ENCODE measurements at places on chromosomes 2 and 18. TPM values are rescaled to one million over a fixed set of nuclear protein-coding genes. Genes with fewer than 3 reads are reported as not detected.

- DNase-seq: no peak
These were observed 17.8 kb upstream of the MATN3 start for GRCh38 chr2:20030224-20030623.

GRCh38 chr18:58303363-58303762, 259.3 kb downstream of the NEDD4L start:
- DNase-seq: no peak

DNA sequence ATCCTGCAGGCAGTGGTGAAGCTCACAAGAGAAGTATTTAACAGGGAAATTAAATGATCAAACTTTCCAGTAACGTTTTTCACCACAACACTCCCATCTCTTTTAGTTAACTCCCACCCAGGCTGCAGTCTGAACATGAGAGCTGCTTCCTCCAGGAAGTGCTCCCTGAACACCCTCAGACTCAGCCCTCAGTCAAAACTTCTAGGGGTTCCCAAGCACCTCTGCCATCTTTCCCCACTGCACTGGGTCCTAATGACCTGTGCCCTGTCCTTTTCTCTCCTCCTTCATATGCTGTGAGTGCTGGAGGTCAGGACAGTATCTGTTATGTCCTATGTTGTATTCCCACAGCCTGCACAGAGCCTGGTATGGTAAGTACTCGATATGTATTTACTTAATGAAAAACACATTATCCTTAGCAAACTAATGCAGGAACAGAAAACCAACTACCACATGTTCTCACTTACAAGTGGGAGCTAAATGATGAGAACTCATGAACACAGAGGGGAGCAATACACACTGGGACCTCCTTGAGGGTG, 49.2 kb upstream of the ASPRV1 start:
- DNase-seq: no peak

GRCh38 chr2:106638580-106638979, 151.4 kb downstream of the CD8B2 start:
- DNase-seq: no peak

DNA sequence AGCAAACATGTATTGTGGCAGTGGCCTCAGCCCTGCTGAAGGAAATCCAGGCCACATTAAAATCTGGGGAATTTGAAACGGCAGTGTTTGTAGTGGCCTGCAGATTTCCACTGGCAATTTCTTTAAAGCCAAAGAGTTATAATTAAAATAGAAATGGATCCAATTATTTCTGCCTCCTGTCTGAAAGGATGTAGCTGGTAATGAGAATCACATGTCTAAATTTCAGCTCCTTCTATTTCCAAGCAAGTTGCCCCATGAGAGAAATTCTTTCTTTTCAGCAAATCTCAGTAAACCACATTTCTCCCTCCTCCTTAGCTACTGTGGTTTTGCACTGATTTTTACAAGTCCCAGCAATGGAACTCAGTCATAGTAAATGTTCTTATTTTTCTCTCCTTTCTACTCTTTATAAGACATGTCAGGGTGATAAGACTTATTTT, 55.4 kb upstream of the ZNF396 start:
- no peak for DNase-seq

Gene LYG1
- 0.75 TPM for total RNA-seq

- DNase-seq: no peak
These were observed 994 bp upstream of the DTNA start for GRCh38 chr18:34709104-34709503.

Gene NTSR2
- not detected for total RNA-seq

DNA sequence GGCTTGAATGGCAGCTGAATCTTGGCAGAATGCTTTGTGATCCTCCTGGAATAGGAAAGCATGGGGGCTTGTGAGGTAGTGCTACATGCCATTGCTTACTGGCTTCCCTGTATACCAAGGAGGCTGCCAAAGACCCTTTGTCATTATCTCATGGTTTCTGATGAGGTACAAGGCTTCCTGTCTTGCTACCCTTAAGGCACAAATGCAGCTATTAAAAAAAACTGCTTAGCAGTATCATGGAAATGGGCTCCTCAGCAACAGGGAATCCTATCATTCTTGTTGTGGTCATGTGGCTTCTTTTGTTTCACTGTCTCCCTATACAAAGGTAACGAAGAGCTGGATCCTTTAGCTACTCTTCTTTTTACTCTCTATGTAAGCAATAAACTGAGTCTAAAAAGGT, 6.6 kb upstream of the KANSL1L start:
- no peak for DNase-seq

Gene ALLC
- not detected for total RNA-seq

GRCh38 chr18:22223254-22223964, 54.0 kb downstream of the GATA6 start:
- DNase-seq: peak; percentile 96

Gene REL
- total RNA-seq: 6.0 TPM

- no peak for DNase-seq
These were observed 8.1 kb downstream of the RAB31 start for GRCh38 chr18:9715978-9716774.

Gene FRZB
- total RNA-seq: 2.4 TPM

Gene HOXD3
- total RNA-seq: not detected

DNA sequence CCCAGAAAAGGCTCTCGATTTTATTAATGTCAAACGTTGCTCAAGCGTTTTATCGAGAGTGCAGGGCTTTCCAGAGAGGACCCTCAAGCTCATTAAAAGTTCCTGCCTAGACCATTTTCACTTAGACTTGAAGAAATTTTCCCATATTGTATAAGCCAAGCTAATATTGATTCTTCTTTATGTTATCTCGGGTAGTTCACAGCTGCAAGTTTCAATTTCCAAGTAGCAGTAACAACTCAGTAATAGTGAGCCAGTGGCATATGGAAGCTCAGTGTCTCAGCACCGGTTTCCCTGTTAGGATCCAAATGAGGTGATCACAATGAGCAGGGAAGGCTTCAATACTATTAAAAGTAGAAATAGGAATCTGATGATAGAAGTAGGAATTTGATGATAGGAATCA, 274.5 kb downstream of the TMX3 start:
- DNase-seq: no peak

Gene ELOA2
- total RNA-seq: not detected

Gene TMEM169
- total RNA-seq: 0.26 TPM

GRCh38 chr2:199057936-199058335, 399.8 kb downstream of the SATB2 start:
- DNase-seq: no peak

Gene CIDEA
- total RNA-seq: 0.82 TPM

GRCh38 chr2:119637371-119637770, 41.6 kb upstream of the TMEM177 start:
- DNase-seq: no peak

GRCh38 chr18:35851286-35851970, 121.1 kb upstream of the RMP24 start:
- no peak for DNase-seq

Gene GCG
- not detected for total RNA-seq

Gene RAMP1
- total RNA-seq: 275 TPM

Gene MLPH
- total RNA-seq: 27.1 TPM
